Type B pancreatic cell (in vitro differentiated cells): ENCODE measurements at places on chromosomes 4 and X. TPM values are rescaled to one million over a fixed set of nuclear protein-coding genes. Genes with fewer than 3 reads are reported as not detected.
A peak's percentile ranks its signal among the peaks of the same experiment; 100 is the strongest.

DNA sequence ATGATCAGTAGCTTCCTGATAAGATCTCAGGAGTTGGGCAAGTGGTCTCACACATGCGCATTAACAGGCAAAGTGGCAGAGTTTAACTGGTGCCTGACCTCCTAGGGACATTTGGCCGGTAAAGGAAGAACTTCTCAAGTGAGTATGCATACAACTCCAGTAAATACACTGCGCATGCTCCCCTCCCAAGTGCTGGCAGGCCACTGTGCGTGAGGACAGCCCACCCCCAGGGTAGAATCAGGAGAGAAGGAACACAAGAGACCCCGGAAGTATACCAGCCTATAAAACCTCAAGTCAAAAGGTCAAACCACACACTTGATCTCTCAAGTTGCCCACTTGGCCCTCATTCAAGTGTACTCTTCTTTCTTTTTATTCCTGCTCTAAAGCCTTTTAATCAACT, 225.5 kb upstream of the ANKRD50 start:
- H3K27ac ChIP-seq = no peak overlapping the region
- H3K4me1 ChIP-seq = peaks cover 14% of the 10 kb centered on the region
- DNase-seq = no peak
- no peak overlapping the region for H3K4me3 ChIP-seq
- no peaks in the 10 kb centered on the region for H3K27me3 ChIP-seq

- DNase-seq = no peak
- peaks cover 16% of the 10 kb centered on the region for H3K36me3 ChIP-seq
- peaks cover 13% of the 10 kb centered on the region for H3K4me1 ChIP-seq
- no peaks in the 10 kb centered on the region for H3K27me3 ChIP-seq
- no peak overlapping the region for H3K27ac ChIP-seq
- H3K4me3 ChIP-seq = no peak overlapping the region
These were observed 98.9 kb downstream of the EVC2 start for GRCh38 chr4:5609306-5610007.

DNA sequence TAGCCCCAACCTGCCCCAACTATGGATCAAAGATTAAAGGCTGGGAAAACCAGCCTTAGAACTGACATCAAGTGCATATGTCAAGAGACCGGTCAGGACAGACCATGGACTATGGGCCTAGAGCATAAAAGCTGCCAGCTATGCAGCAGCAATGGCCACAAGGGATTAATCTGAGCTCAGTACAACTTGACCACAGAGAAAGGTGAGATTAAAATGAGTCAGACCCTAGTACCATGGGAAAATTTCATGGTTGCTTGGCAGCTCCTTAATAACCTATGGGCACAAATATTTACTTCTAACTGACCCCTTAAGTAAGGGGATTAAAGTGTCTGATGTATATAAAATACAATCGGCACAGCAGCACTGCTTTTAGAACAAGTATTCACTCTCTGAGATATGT, 54.4 kb downstream of the CBR4 start:
- peaks cover 19% of the 10 kb centered on the region for H3K36me3 ChIP-seq
- no peak for DNase-seq
- no peak overlapping the region for H3K27ac ChIP-seq
- H3K4me1 ChIP-seq = no peaks in the 10 kb centered on the region
- H3K4me3 ChIP-seq = no peak overlapping the region

- no peaks in the 10 kb centered on the region for H3K27me3 ChIP-seq
- peak overlapping the region; percentile 100 for H3K27ac ChIP-seq
- peak overlapping the region; percentile 96 for H3K4me3 ChIP-seq
- peaks cover 20% of the 10 kb centered on the region for H3K4me1 ChIP-seq
- DNase-seq = peak; percentile 66
These were observed 811 bp downstream of the TMEM187 start for GRCh38 chrX:153973127-153974002.

DNA sequence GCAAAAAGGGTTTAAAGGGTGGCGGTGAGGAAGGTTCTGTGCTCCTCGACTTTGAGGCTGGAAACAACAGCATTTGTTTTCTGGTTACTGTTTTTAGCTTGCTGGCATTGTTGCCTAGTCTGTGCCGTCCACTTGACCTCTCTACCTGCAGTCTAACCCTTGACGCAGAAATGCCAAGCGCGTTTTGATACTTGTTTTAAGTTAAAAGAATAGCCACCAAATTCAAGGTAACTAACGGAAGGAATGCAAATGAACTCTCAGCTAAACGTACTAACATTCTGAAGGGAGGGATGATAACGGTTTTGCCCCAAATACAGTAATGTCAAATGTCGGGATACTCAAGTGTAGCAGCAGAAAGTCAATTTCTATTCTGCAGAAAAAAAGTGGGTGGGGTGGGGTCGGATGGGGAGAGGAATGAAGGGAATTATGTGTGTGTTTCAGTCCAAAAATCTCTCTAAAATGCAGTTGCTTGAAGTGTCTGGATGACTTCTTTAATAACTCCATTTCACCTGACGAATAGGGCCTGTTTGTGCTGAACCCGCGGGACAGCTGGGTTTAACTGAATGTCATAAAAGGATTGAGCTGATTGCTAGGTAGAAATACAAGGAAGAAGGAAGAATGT, 3.4 kb upstream of the NKX6-1 start:
- H3K4me3 ChIP-seq = peak overlapping the region; percentile 28
- peaks cover 76% of the 10 kb centered on the region for H3K27me3 ChIP-seq
- peaks cover 16% of the 10 kb centered on the region for H3K4me1 ChIP-seq
- no peak for DNase-seq
- peaks cover 9% of the 10 kb centered on the region for H3K36me3 ChIP-seq

- DNase-seq = no peak
- H3K4me3 ChIP-seq = peak overlapping the region; percentile 97
These were observed 503 bp upstream of the PDE5A start for GRCh38 chr4:119629142-119629471.

DNA sequence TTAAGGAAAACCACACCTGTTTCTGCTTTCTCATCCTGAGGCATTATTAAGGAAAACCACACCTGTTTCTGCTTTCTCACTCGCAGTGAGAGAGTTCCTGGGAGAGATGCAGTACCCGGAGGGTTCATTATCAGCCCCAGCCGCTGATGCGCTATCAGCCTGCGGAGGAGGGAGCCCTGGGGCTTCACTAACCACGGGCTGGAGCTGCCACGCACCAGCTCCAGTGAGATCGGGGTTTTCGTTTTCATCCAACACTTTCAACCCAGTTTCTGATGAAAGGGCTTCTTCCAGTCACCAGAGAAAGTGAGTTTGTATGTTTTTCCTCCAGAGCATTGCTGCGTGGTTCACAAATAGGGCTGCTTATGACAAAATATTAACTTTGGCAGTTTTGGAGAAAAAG, 93.2 kb upstream of the PRKX start:
- peak overlapping the region; percentile 76 for H3K27ac ChIP-seq
- H3K4me1 ChIP-seq = peaks cover 14% of the 10 kb centered on the region
- peak overlapping the region; percentile 68 for H3K4me3 ChIP-seq
- H3K27me3 ChIP-seq = peaks cover 25% of the 10 kb centered on the region
- no peaks in the 10 kb centered on the region for H3K36me3 ChIP-seq

DNA sequence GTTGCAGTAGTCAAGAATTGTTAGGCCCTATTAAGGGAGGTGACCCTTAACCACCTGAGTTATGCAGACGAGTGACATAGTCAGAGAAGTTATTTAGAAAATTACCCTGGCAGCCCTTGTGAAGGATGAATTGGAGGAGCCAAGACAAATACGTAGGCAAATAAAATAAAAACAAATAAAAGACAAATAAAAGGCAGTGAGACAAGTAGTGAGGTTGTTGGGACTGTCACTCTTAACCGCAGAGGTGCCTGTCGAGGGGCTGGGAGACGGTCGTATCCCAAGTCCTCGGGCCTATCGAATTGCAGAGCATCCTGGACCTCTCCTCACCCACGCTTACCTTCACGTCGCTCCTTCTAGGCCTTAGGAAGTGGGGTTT, 58.0 kb upstream of the ZC4H2 start:
- H3K27ac ChIP-seq = peak overlapping the region; percentile 87
- no peaks in the 10 kb centered on the region for H3K4me1 ChIP-seq
- no peaks in the 10 kb centered on the region for H3K36me3 ChIP-seq
- H3K4me3 ChIP-seq = peak overlapping the region; percentile 95

DNA sequence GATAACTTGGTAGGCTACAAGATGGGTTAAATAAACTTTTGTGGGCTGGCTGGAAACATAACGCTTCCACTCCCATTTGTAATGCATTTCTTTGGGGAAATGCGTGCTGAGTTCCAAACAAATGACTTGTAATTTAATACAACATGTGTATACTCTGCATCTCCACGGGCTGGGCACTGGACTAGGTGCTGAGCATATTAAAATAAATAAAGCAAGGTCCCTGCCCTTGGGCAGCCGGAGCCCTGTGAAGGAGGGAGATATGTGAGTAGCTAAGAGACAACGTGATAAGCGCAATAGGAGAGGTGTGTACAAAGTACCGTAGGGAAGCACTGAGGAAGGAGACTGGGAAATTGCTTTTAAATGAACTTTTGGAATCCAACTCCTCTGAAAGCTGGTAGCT, 147.2 kb upstream of the RBPJ start:
- H3K36me3 ChIP-seq = no peaks in the 10 kb centered on the region
- no peak overlapping the region for H3K4me3 ChIP-seq
- peaks cover 3% of the 10 kb centered on the region for H3K27me3 ChIP-seq
- DNase-seq = no peak
- no peak overlapping the region for H3K27ac ChIP-seq

GRCh38 chrX:153411255-153411987, at the start of gene ZFP92:
ZFP92 (plus strand) TSS chrX:153411472; CDS start chrX:153418323, 6,851 bp downstream.
- no peaks in the 10 kb centered on the region for H3K36me3 ChIP-seq
- H3K4me1 ChIP-seq = no peaks in the 10 kb centered on the region
- DNase-seq = no peak

DNA sequence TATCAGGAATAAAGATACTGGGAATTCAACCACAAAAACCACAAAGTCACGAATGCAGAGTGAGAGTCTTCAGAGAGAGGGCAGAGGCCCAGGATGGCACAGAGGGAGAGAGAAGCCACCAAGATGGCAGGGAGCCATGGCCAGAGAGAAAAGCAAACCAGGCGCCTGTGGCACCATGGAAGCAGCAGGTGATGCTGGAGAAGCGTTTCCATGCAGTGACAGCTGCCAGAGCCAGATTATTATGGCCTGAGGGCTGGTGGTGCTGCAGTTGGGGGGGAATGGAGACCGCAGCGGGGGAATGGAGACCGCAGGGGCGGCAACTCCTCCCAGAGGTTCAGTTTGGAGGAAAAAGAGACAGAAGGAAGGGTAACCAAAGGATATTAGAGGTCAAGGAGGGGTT, 5.8 kb downstream of the TAFAZZIN start:
- no peak overlapping the region for H3K27ac ChIP-seq
- no peaks in the 10 kb centered on the region for H3K27me3 ChIP-seq
- no peak overlapping the region for H3K4me3 ChIP-seq
- peaks cover 6% of the 10 kb centered on the region for H3K36me3 ChIP-seq
- DNase-seq = no peak
- no peaks in the 10 kb centered on the region for H3K4me1 ChIP-seq

POLA1 gene
- 22.8 and 44.4 TPM in 2 replicates for total RNA-seq

NXF3 gene
- 0.19 and 0.27 TPM in 2 replicates for total RNA-seq

FGD1 gene
- total RNA-seq = 11.3 and 23.9 TPM in 2 replicates

TTC29 gene
- total RNA-seq = 2.8 and 3.6 TPM in 2 replicates

ZXDA gene
- 3.5 TPM in 1 of 2 replicates, not detected in the other for total RNA-seq

CHRDL1 gene
- total RNA-seq = 0.79 and 4.3 TPM in 2 replicates

GPR82 gene
- total RNA-seq = not detected in 2 replicates

RIBC1 gene
- total RNA-seq = 1.9 and 2.7 TPM in 2 replicates

GC gene
- total RNA-seq = 71.9 and 245 TPM in 2 replicates
